ENCODE measurements at places on chromosomes 2 and 18.

- DNase-seq, result peak; percentile 4
These were observed 5.4 kb downstream of the CHMP3 start for GRCh38 chr2:86557836-86558235.

- no peak for DNase-seq
These were observed 1507.2 kb upstream of the PIK3C3 start for GRCh38 chr18:40447820-40448219.

GRCh38 chr2:121483846-121484245 lies 46.8 kb upstream of the RNU4ATAC start:
- DNase-seq, result no peak

DNA sequence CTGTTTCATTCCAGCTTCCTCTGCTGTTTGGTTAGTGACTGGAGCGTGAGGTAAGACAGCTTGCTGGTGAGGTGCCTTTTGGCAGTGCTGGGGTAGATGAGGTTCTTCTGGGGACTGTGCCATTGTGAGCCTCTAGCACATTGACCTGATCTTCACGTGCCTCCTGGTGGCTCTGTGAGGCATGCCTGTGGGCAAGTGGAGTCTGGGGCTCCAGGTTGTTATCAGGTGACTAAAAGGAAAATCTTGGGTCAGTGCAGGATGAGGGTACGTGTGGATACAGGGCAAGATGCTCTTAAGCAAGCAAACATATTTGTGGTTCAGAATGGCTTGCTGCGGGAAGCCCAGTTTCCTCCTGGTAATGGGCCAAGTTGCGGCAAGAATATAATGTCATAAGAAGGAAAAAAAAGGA lies 75.4 kb downstream of the FHOD3 start:
- peak; percentile 88 for DNase-seq

GRCh38 chr2:160210599-160211138 lies 10.6 kb upstream of the ITGB6 start:
- peak; percentile 57 for DNase-seq

- DNase-seq, result peak; percentile 38
These were observed 122.3 kb upstream of the FHL2 start for GRCh38 chr2:105521176-105521575.

Data from M059J (cell line).